Activated CD8-positive, alpha-beta T cell treated with anti-CD3 and anti-CD28 coated beads, Interleukin-2, amount 10 ng/mL, durations not matched to agents 7 days and 5 days (primary cell): ENCODE measurements at places on chromosomes 2 and 18. TPM values are rescaled to one million over a fixed set of nuclear protein-coding genes. Genes with fewer than 3 reads are reported as not detected.
A peak's percentile ranks its signal among the peaks of the same experiment; 100 is the strongest.

DNA sequence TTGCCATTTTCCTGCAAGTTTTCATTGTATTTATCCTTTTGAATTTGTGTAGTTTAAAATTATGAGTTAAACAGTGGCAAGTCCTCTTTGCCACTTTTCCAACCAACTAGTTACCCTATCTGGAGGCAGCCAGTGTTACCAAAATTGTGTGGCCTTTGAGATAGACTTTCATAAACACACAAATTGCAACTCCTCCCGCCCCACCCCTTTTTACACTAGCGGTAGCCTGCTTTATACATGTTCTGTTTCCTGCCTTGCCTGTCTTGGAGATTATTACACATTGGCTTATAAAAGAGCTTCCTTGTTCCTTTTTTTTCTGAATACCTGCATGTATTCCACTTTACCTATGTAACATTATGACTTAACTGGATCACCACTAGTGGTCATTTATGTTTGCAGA, 56.5 kb downstream of the RPIA start:
- DNase-seq, result no peak

DNA sequence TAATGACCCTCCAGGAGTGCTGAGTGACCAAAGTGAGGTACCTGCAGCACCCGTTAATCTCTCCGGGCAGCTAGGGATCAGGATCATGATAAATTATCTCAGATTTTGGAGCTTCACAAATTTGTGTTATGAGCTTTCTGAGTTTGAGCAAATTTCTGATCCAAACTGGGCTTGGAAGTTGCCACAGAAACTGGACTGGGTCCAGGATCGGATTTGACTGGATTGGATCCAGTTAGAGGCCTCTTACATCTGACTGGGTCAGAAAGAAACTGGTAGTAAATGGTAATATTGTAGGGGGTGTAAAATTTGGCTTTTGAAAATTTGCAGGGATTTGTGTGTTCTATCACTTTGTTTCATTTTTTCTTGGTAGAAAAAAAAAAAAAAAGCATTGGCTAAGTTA, 19.7 kb upstream of the CAPN13 start:
- no peak for DNase-seq

- no peak for DNase-seq
Measured at GRCh38 chr2:132999421-132999820, 329.4 kb upstream of the LYPD1 start.

- no peak for DNase-seq
Measured at GRCh38 chr2:229725716-229726574, 11.6 kb upstream of the DNER start.

DNA sequence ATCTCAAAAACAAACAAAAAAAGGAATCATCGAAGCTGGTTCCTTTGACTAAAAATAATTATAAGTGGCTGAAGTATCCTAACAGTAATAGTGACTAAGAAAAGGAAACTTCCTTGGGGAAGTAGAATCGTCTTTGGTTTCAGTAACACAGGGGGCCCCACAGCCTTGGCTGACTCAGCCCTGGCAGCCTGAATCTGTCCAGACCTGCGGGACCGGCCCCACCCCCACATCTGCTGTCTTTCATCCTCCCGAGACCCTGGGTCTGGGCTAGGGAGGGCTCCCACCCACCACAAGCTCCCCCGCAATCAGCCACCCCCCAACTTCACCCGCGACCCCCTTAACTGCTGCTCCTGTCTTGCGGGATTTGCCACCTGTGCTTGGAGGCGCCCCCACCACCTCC, 1452.6 kb upstream of the ACVR2A start:
- no peak for DNase-seq

DNA sequence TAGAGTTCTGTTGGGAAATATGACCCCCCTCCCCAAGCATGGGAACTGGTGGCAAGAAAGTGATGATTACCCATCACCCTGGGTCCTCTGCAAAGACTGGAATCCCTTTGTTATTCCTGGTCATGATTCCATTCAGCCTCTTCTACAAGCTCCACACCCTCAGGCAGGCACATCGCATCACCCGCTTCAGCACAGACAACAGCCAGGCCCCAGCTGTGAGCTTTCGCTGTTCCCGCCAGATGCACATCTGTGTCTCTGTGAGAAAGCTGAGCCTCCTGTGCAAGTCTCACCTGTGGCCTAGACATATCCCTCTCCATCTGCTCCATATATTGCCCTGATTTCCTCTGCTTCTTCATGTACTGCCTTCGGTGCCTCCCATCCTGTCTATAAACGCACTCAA, 368.0 kb upstream of the RAB6C start:
- DNase-seq, result no peak

- no peak for DNase-seq
Measured at GRCh38 chr2:17658251-17658843, 95.3 kb downstream of the SMC6 start.

GRCh38 chr18:44643004-44643403, 37.7 kb upstream of the SETBP1 start:
- DNase-seq, result no peak

DNA sequence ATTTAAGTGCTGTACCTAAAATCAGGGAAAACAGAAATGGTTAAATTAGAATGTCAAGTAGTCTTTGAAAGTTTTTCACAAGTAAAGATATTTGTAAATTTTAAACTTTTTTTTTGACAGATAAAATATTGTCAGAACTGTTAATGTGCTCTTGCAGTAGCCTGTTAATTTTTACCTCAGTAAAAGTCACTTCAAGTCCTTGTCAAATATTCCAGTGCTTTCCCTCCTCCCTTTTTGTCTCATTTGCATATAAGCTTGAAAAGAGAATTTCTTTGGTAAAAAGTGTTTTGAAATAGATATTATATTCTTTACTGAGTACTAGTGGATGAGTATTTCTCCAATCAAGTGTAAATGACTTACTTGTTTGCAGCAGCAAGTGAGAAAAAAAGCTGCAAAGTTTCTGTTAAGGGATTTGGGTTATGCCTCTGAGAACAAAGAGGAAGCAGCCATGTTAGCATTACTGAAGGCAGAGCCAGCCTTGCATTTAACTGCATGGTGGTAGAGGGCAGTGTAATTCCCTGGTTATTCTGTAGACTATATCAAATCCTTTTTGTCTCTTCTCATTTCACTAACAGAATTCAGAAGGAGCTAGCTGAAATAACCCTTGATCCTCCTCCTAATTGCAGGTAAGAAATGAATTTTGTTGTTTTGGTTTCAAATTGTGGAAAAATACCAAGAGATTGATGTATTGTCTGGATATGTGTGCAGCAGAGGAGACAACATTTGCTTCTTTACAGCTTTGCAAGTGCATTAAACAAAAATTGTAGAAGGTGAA, 3.2 kb downstream of the UBE2E3 start:
- DNase-seq, result peak; percentile 45

- no peak for DNase-seq
Measured at GRCh38 chr18:3046216-3046808, 33.4 kb upstream of the LPIN2 start.

GRCh38 chr18:77755187-77755586, 505.5 kb downstream of the GALR1 start:
- DNase-seq, result no peak

- peak; percentile 37 for DNase-seq
Measured at GRCh38 chr2:200703127-200703925, 108.4 kb upstream of the BZW1 start.

DNA sequence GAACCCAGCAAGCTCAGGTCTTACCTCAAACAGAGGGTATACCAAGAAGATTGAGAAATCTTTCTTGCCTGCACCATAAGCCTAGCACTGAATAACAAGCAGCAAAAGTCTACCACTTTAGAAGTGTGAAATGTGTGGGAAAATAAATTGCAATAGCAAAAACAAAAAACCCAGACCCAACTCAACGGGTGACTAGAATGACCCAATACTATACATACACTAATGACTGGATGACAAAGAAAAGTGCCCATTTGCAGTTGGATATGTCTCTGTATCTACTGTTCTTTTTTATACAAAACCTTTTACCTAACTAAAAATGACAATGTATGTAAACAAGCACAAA, 950.6 kb downstream of the TRIB2 start:
- DNase-seq, result no peak

- DNase-seq, result no peak
Measured at GRCh38 chr2:231191896-231192872, 6.2 kb upstream of the ARMC9 start.

DNA sequence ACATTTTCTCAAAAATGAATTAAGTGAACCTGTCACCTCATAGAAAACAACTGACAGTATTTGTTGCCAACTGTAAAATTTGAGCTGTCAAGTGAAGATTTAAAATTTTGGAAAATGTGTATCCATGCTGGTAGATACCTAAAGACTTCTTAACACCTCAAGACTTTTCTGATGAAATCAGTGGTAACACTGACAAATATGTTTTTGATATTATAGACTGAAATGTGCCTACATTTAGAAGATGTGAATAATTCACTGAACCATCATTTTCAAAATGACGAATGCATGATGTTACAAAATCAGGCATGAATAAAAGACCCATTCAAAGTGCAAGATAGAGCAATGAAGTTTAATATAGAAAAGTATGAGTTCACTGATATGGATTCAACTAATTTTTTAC, 51.5 kb upstream of the ASPRV1 start:
- DNase-seq, result no peak

DNA sequence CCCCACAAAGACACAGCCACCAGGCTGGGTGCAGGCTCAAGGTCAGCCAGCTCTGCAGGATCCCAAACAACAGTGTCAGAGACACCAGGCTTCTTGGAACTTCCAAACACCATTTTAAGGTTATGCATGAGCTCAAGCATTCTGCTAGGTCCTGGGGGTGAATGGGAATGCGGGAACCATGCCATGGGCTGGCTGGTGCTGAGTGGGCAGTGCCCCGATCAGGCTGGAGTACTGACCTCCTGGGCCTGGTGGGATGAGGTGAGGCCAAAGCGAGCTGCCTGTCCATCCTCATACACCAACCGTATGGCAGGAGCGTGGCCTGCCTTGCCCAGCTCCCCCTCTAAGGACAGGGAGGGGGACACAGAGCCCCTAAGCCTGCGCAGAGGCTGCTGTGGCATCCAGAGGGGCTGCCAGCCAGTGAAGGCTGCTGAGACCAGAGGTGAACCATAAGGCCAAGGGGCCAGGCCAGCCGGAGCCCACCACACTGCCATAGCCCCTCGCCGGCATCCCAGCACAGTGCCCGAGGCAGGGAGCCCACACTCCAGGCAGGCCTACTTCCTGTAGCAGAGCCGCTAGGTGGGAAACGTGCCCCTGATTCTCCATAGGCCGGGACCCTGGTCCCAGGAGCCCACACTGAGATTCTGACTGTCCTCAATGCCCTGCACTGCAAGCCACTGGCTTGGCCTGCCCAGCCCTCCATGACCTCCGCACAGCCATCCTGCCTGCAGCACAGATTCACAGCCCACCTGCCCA, 135.0 kb downstream of the HDAC4 start:
- DNase-seq, result no peak

- peak; percentile 4 for DNase-seq
Measured at GRCh38 chr2:71937396-71937795, 210.3 kb downstream of the CYP26B1 start.

DNA sequence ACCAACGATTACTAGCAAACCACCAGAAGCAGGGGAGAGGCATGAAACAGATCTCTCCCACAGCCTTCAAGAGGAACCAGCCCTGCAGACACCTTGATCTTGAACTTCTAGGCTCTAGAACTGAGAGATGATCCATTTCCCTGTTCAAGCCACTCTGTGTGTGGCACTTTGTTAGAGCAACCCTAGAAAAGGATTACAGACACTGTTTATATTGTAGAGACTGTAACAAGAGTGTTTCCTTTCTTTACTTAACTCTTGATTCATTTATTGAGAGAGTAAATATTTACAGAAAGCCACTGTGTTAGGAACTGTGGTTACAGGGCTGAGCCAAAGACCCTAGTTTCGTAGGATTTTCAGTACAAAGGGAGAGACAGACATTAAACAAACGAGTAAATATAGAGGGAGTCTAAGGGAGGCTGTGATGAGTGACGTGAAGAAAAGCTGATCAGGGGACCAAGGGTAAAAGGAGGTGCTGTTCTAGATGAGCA, 10.9 kb downstream of the CCDC68 start:
- no peak for DNase-seq

- no peak for DNase-seq
Measured at GRCh38 chr2:168703926-168704325, 98.5 kb upstream of the NOSTRIN start.

- no peak for DNase-seq
Measured at GRCh38 chr18:68713796-68714195, 1.1 kb downstream of the TMX3 start.

GRCh38 chr2:171210864-171211431, 50.3 kb upstream of the TLK1 start:
- peak; percentile 82 for DNase-seq

- DNase-seq, result no peak
Measured at GRCh38 chr2:51920509-51920908, 888.6 kb upstream of the NRXN1 start.

- DNase-seq, result no peak
Measured at GRCh38 chr2:59622599-59623308, 930.7 kb downstream of the BCL11A start.

- DNase-seq, result no peak
Measured at GRCh38 chr18:67239826-67240225, 276.7 kb downstream of the DSEL start.

DNA sequence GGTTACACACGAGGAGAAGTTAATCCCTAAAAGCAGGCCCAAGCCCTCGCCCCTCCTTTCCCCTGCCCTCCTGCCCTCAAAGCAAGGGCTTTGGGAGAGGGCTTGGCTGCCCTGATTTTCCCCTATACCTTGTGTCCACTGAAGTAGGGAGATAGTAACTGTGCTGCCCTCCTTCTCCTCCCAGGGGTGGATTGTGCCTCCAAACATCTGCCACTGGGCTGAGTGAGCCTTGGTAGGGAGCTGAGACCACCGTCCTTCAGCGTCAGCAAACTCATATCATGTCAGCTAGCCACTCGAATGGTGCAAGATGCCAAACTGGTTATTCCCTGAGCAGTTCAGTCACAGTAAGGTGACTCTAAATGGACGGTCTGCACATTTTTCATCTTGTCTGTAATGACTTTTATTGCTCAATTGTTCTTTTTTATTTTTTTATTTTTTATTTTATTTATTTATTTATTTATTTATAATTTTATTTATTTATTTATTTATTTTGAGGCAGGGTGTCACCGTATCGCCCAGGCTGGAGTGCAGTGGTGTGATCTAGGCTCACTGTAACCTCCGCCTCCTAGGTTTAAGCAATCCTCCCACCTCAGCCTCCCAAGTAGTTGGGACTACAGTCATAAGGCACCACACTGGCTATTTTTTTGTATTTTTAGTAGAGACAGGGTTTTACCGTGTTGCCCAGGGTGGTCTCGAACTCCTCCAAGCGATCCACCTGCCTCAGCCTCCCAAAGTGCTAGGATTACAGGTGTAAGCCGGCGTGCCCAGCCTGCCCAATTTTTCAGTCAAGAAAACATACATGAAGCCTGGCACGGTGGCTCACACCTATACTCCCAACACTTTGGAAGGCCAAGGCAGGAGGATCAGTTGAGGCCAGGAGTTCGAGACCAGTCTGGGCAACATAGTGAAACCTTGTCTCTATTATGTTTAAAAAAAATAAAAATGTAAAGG, 8.7 kb downstream of the PCBP1 start:
- no peak for DNase-seq

MLPH gene
- total RNA-seq, result not detected

RAB17 gene
- total RNA-seq, result 0.61 TPM

HMSD gene
- total RNA-seq, result not detected

NOP58 gene
- 122 TPM for total RNA-seq

ACKR3 gene
- 3.6 TPM for total RNA-seq

SLC30A3 gene
- not detected for total RNA-seq

BIRC6 gene
- 105 TPM for total RNA-seq

SLC4A5 gene
- 1.6 TPM for total RNA-seq

IL1RN gene
- total RNA-seq, result not detected

RNF152 gene
- total RNA-seq, result not detected
